ENCODE measurements at places on chromosomes 7 and 10.
A peak's percentile ranks its signal among the peaks of the same experiment; 100 is the strongest.

DNA sequence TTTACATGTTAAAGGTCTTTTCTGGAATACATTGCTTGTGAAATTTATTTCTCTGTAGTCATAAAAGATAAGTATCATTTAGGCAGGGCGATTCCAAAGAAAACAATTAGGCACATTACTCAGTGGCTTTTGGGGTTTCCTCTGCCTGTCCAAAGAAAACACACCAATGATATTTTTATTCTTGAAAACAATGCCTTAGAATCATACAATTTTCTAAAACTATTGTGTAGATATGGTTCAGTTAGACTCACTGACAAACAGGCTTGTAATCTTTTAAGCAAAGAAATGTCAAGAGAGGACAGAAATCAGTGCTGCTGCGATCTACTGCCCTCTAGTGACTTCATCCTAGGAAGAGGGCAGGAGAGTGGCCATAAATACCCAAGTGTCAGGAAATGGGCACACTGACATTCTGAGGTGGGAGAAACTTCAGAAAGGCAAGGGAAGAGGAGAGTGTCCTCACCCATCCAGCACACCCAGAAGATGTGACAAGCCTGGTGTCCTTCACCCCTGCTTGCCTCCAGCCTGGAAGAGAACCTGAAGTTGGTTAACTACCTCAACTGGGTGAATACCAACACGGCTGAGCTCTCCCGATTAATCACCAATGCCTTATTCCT, 120.5 kb downstream of the GALNT11 start:
- DNase-seq, result peak; percentile 21

DNA sequence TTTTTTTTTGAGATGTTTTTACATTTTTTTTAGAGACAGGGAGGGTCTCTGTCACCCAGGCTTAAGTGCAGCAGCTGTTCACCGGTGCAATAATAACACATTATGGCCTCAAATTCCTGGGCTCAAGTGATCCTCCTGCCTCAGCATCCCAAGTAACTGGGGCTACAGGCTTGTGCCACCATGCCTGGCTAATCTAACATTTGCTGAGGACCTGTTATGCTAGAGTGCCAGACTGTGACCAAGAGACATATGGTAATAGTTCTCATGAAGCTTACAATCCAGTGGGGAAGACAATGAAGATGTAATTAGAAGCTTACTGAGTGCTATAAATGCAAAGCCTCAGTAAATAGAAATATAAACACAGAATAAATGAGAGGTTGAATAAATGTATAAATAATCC, 17.6 kb upstream of the ORC5 start:
- DNase-seq, result no peak

- no peak for DNase-seq
These were observed 12.1 kb upstream of the CSTF2T start for GRCh38 chr10:51711519-51711891.

DNA sequence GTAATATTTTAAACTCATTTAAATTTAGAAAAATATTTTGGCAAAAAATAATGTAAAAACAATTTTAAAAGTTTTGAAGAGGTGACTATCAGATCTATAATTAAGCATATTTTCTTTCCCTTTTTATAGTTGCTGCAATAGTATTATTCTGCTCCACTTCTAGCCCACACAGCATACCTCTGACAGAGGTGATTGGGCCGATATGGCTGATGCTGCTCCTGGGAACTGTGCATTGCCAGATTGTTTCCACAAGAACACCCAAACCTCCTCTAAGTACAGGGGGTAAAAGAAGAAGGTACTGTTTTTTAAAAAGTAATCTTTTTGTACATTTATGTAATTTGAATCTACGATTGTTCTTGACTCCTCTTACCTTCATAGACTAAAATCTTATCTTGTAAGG, 110.1 kb downstream of the PHTF2 start:
- no peak for DNase-seq

DNA sequence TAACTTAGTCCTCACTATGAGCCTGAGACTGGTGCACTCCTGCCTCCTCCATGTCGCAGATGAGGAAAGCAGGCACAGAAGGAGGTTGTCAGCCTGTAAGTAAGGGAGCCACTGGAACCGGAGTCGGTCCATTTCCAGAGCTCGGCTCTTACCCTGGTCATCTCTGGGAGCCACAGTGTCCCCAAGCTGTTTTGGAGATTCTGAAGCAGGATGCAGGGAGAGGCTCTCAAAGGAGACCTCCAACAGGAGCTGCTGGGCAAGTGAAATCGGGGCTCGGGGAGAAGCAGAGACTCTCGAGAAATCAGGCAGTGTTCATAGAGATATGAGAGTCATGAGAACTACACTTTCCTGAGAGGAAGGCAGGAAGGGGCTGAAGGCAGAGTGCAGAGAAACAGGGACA, 39.0 kb downstream of the VSTM4 start:
- DNase-seq, result no peak

GRCh38 chr7:137094-137891, 55.1 kb upstream of the FAM20C start:
- no peak for DNase-seq

DNA sequence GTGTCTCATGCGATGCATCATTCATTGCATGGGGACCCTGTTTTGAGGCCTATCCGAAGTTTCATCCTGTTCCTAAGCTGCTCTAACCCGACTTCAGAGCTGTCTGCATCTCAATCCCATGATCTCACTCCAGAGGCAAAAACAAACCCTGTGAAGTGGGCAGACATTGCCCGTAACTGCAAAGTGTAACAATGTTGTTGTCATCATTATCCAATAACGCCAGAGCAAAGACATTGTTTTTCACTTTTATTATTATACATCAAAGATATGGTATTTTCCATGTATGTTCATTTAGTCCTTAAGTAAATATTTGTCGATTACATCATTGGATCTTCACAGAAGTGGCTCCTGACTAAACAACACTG, 246.7 kb downstream of the KLF6 start:
- DNase-seq, result no peak

DNA sequence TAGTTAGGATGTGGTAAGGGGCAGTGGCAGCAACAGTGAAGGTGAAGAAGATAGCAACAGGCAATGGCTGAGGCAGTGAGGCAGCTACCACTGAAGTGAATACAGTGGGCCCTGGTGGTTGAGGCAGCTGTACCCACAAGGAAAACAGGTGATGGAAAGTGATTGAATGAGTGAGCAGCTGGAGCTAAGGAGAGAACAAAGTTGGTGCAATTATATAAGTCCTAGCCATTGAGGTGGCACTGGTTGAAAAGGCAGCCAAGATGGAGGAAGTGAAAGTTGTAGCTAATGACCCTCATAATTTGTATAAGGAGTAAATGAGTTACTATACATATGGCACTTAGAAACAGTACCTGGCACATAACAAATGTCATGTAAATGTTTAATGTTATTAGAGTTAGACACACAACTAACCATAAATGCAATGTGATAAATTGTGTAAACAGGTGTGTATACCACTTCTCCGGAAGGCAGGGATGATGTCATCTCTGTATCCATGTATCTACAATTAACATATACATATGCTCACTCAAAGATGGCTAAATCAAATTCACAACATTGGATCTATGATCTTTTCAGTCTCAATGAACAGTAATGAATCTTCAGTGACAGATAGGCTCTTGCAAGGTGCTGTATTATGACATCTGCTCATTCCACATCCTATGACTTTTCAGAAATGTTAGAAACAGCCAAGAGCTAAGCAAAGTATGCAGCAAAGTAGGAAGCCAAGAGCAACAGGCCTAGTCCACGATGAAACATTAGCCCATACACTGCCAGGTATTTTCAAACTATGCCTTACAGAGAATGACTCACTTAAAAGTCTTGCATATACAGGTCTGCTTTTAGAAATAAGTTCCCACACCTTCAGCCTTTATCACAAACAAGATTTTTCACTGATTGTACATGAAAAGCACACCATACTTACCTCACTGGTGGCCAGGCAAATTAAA, 10.7 kb downstream of the XPNPEP1 start:
- no peak for DNase-seq

GRCh38 chr10:89391907-89392756, at the start of gene IFIT1:
IFIT1 (plus strand) TSS chr10:89392623; CDS start chr10:89392713, 90 bp downstream.
- peak; percentile 15 for DNase-seq

- no peak for DNase-seq
These were observed 329.2 kb upstream of the ZMIZ1 start for GRCh38 chr10:78739444-78740053.

DNA sequence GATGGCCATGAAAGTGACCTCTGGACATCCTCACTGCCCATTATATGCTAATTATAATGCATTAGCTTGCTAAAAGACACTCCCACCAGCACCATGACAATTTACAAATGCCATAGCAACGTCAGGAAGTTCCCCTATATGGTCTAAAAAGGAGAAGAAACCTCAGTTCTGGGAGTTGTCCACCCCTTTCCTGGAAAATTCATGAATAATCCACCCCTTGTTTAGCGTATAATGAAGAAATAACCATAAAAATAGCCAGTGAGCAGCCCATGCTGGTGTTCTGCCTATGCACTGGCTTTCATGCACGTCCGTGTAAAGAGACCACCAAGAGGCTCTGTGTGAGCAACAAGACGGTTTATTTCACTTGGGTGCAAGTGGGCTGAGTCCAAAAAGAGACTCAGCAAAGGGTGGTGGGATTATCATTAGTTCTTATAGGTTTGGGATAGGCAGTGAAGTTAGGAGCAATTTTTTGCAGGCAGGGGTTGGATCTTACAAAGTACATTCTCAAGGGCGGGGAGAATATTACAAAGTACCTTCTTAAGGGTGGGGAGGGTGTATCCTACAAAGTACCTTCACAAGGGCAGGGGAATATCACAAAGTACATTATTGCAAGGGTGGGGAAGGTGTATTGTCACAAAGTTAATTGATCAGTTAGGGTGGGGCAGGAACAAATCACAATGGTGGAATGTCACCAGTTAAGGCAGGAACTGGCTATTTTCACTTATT, 45.6 kb downstream of the LBX1 start:
- no peak for DNase-seq

GRCh38 chr7:103382032-103382402, 34.6 kb downstream of the PSMC2 start:
- no peak for DNase-seq

GRCh38 chr10:2944788-2945187, 122.6 kb upstream of the PFKP start:
- DNase-seq, result no peak

DNA sequence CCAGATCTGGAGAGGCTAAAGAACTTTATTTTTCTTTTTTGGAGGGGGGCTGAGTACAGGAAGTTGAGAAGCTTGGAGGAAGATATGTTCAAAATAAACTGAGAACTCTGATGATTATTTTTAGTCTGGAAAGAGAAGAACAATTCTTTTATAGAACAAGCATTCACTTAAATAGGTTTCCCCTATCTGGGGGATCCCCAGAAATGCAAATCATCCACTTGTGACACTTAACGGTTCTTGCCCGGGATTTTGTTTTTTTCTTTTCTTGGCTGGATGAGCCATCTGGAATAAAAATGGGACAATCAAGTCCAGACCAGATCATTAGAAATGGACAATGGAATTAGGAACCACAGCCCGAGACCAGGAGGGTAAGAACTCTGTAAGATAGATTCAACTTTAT, 95.9 kb upstream of the EGR2 start:
- DNase-seq, result no peak

GRCh38 chr10:129713659-129714265, 246.7 kb downstream of the MGMT start:
- no peak for DNase-seq
